ENCODE measurements at places on chromosomes 2 and 18.
A peak's percentile ranks its signal among the peaks of the same experiment; 100 is the strongest.

DNA sequence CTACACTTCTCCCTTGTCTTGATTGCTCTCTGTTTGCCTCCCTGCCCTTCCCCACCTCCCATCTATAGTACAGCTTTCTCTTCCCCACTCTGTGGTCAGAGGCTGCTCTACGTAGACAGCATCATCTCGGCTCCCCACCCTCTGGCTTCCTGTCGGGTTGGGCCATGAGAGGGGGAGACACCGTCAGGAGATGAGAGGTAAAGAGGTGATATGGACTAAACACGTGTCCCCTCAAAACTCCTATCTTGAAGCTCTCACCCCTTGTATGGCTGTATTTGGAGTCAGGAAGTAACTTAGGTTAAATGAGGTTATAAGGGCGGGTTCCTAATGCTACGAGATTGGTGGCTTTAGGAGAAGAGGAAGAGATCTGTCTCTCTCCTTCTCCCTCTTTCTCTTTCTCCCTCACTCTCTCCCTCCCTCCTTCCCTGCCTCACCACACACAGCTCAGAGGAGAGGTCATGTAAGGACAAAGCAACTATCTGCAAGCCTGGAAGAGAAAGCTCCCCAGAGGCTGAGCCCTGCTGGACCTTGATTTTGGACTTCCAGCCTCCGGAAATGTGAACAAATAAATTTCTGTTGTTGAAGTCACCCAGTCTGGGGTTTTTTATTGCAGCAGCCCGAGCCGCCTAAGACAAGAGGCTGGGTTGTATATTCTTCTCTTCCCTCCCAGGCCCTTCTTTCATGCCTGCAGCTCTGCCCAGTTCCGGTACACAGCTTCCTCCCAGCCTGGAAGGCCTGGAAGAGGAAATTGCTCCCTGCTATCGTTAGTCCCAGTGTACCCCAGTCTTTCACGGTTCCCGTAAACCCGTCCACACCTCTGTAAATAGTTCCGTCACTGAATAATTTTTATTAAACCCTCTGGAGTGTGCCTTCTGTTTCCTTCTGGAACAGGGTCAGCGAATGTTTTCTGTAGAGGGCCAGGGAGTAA lies 138.0 kb downstream of the AKAIN1 start:
- DNase-seq: peak; percentile 87

DNA sequence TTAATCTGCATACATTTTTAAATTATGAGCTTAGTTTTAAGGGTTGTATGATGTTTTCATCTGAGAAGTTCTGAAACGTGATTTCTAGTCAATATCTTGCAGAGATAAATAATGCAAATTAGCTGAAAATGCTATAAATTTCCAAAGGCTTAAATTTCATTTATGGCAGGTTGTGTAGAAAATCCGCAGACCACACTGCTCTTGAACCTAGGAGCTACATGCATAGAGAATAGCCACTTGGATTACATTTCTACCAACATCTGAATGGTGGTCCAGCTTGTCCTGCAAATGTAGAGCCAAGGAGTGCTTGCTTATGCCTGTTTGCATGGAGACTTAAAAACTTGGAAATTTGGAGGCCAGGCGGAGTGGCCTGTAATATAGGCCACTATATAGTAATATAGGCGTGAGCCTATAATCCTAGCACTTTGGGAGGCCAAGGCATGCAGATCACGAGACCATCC lies 6.8 kb downstream of the MAT2A start:
- DNase-seq: no peak

DNA sequence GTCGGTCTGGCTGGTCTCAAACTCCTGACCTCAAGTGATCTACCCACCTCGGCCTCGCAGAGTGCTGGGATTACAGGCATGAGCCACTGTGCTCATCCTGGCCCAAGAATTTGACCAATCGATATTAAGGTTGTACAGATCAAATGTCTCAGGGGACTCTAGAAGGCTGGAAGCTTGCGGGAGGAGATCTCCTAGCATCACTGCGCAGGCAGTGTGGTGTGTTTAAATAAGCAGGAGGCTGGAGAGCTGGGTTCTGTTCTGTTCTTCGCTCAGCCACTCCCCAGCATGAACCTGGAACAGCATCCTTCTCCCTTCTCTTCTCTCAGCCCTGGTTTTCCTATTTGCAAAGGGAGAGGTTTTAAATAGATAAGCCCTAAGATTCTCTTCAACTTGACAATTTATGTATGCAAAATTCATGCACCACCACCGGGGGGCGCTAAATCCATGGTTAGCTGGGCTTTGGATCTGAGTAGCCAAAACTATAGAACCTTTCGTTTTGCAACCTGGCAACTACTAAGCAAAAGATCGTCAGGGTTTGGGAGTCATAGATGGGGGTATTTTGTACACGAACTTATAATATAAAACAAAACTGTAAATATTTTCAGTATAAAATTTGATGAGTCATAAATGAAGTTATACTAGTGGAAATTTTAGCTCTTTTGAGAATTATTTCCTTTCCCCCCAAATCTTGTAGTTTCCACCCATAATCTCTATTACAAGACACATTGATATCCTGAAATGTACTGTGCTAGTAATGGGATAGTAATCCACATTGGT lies 60.6 kb downstream of the SLC16A14 start:
- peak; percentile 35 for DNase-seq

GRCh38 chr2:198036029-198036879 lies 231.9 kb downstream of the PLCL1 start:
- DNase-seq: no peak

DNA sequence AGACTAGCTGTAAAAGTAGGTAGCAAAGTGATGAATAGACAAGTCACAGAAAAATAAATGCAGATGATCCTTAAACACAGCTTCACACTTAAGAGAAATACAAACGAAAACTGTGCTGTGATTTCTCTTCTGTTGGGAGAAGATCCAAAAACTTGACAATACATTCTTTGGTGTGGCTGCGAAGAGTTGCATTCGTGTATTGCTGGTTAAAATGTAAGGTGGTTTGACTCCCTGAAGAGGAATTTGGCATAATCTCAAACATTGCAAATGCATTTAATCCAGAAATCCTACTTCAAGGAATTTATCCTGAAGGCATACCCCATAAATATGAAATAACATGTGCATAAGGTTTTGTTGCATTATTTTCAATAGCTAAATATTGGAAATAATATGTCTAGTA lies 7.1 kb downstream of the CCNYL1 start:
- DNase-seq: no peak

- DNase-seq: no peak
Measured at GRCh38 chr2:67613227-67613626, 216.1 kb downstream of the ETAA1 start.

- DNase-seq: no peak
Measured at GRCh38 chr2:12326449-12327190, 390.1 kb upstream of the TRIB2 start.

GRCh38 chr18:79927607-79928562 lies 23.6 kb downstream of the SLC66A2 start:
- DNase-seq: no peak

GRCh38 chr2:45029215-45029614 lies 20.0 kb upstream of the SIX2 start:
- DNase-seq: no peak

GRCh38 chr2:45984366-45984765 lies 312.8 kb upstream of the EPAS1 start:
- DNase-seq: no peak

- no peak for DNase-seq
Measured at GRCh38 chr2:147356157-147356556, 488.7 kb upstream of the ACVR2A start.

DNA sequence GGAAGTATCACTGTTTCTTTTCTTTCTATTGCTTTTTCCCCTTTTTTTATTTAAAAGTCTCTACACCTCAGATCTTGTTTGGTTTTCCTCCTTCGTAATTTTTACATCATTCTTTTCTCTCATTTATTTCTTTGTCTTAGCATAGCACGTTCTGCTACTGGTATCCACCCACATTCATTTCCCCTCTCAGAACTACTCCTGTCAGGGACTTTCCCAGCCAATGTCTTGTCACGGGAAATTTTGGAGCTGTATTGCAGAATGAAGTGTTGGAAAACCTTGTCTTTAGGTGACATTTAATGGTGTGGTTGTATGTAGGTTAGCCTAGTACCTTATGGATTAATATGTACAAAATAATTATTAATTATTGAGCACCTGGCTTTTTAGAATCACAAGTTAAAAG lies 34.0 kb downstream of the TTLL4 start:
- no peak for DNase-seq

GRCh38 chr2:28752631-28753376 lies 1.2 kb downstream of the PPP1CB start:
- no peak for DNase-seq

DNA sequence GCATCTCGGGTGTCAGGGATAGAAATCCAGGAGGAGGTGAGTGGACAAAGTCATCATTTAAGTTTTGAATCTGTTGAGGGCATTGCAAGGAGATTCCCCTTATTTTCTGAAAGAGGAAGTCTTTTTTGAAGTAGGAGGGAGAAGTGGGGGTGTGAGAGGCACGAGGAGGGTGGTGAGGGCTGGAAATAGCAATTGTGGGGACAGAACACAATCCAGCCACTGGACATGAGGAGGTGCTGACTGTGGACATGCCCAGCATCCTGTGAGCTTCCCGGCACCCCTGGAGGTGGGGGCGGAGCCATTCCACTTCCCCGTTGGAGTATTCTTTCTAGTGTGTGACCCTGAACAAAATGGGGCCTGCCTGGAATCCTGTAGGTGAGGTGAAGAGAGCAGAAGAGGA lies 310.7 kb upstream of the EPAS1 start:
- DNase-seq: no peak

- DNase-seq: peak; percentile 13
Measured at GRCh38 chr18:21682371-21683051, 22.1 kb downstream of the ABHD3 start.

- DNase-seq: no peak
Measured at GRCh38 chr2:203016716-203017115, 2.0 kb downstream of the NBEAL1 start.

DNA sequence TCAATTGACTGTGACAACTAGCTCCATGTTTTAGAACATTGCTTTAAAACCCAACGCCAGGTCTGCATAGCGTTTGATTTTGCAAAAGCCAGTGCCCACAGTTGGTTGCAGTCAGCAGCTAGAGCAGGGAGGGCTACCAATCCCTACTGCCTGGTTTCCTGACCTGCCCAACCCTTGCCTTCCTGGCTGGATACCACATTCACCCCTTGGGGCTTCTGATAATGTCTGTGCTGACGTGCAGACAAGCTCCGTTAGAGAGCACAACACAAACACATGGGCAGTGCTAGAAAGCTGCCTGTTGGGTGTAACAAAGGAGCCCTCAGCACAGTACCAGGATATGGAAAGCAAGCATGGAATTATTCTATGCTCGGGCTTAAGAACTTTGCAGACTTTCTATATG lies 71.4 kb upstream of the THSD7B start:
- DNase-seq: no peak

DNA sequence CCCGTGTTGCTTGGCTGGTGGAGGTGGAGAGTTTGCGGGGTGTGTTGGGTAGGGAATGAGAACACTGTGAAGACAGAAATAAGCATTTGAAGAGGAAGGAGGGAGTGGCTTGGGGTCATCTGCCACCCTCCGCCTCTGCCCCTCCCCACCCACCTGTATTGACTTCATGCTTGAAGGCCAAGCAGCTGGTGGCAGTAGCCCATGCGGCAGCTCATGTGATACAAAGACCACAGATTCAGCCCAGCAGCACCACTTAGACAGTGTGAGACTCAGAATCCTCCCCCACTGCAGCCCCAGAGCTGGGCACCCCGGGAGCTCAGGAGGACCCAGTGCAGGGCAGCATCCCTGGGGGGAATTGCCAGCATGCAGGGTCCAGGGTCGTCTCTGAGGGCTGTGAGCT lies 15.4 kb downstream of the NPPC start:
- no peak for DNase-seq

GRCh38 chr2:231707927-231708772 lies at the start of gene PTMA:
Gene PTMA (plus strand): TSS chr2:231708525. CDS start chr2:231708707, 182 bp downstream.
- DNase-seq: peak; percentile 100

- DNase-seq: peak; percentile 96
Measured at GRCh38 chr2:66432801-66433694, 1.9 kb upstream of the MEIS1 start.

DNA sequence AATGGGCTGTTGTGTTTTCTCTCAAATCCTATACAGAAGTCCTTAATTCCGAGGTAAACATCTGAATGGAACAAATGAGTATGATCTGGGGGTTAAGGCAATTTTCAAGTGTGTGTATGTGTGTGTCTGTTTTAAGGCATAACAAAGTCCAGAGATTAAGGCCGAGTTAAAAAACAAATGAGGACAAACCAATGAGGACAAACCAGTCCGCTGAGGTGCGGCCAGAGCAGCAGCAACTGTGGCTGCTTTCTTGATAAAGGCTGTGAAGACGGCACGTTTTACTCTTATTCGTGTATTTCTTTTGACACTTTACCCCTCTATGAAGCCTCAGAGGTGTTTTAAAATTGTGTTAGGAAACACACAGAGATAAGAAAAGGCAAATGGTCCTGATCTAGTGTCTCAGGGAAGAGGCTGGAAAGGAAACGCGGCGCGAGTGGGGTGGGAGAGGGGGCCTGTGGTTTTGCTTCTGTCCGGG lies 495 bp upstream of the GULP1 start:
- no peak for DNase-seq

DNA sequence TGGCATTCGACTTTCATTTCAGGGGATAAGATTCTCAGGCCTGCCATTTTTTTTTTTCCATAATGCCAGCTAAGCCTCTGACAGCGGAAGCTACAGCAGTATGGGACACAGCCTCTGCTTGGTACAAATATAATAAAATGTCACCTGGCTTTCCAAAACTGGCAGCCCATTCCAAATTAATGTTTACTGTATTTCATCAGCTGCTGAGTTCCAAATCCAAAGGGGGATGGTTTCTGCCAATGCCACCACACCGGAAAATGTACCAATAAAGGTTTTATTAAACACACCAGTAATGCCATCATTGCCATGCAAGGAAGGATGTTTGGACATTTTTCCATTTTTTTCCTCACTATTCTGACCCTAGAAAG lies 275.8 kb upstream of the CCDC68 start:
- DNase-seq: no peak

DNA sequence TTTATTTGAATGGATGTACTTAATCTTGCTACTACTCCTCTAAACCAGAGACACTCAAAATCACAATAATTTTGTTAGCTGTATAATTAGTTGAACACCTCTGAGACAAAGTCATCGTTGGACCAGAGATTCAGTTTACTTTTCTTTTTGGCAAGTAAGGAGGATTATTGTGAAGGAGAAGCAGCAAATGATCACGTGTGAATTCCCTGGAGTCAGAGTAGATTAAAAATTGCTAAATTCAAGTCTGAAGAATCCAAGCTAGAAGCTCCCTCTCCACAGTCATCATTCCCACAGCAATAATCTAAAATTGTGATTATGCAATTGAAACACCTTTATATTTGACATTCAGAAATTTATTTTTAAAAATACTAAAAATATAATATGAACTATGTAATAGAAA lies 484.4 kb downstream of the CMPK2 start:
- no peak for DNase-seq
